CD4-positive, alpha-beta T cell (primary cell): ENCODE measurements at places on chromosomes 2 and 18. TPM values are rescaled to one million over a fixed set of nuclear protein-coding genes. Genes with fewer than 3 reads are reported as not detected.

The CYP1B1 gene
- total RNA-seq = 0.14 TPM

The TMX3 gene
- total RNA-seq = 33.3 TPM

The RAB6C gene
- not detected for total RNA-seq

The AGXT gene
- total RNA-seq = not detected

GRCh38 chr2:170353723-170354122 lies 175.8 kb downstream of the MYO3B start:
- DNase-seq = no peak

The TSPYL6 gene
- total RNA-seq = not detected

The LYG2 gene
- not detected for total RNA-seq

GRCh38 chr2:85711578-85712060 lies 17.5 kb downstream of the GNLY start:
- DNase-seq = no peak

GRCh38 chr2:43068631-43069517 lies 157.5 kb downstream of the ZFP36L2 start:
- no peak for DNase-seq
